Activated CD8-positive, alpha-beta memory T cell treated with anti-CD3 and anti-CD28 coated beads, Interleukin-2, amount 50 U/mL, for 4 hours (primary cell): ENCODE measurements at places on chromosomes 3 and 15.

DNA sequence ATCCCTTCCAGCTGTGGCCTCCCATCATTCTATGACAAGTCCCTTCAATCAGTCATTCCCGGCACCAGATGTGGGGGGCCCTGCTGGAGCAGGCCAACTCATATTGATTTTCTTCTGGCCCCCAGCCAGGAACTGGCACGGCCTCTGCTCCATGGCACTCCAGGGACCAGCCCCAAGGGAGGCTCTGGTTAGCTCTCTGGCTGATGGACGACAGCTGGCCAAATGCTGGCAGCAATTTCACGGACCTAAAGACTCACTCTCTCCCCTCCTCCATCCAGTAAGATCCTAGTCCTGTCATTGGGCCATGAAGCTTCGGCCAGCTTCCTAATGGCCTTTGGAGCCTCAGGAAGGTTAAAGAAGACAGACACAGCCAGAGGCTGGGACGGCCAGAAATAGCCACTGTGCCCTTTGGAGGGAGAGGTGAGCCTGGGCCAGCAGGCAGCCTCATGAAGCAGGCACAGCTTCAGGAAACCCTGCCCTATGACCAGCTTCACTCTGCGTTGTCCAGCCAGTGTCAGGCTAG lies 131.0 kb downstream of the MEX3B start:
- DNase-seq = no peak

DNA sequence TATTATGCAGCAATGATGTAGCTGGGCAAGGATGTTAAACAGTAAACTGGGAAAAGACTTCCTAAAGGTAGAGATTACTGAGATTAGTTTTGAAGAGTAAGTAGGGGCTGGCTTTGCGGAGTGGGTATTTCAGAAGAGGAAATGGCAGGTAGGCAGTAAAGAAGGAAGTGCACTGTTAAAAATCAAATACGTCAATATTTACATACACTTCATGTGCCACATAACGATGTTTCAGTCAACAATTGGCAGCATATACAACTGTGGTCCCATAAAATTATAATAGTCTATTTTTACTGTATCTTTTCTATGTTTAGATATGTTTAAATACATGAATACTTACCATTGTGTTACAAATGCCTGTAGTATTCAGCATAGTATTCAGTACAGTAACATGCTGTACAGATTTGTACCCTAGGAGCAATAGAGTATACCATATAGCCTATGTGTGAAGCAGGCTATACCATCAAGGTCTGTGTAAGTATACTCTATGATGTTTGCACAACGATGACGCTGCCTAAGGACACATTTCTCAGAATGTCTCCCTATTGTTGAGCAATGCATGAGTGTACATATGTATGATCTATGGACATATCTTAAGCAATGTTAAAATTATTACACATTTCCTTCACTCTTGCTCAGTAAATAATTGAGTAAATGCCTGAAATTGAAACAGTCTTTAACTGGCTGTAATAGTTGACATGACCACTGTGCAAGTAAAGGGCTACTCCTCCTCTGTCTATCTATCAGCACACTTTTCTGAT lies 196.7 kb downstream of the ISL2 start:
- no peak for DNase-seq

GRCh38 chr15:29337156-29337959 lies 67.7 kb upstream of the NSMCE3 start:
- no peak for DNase-seq

DNA sequence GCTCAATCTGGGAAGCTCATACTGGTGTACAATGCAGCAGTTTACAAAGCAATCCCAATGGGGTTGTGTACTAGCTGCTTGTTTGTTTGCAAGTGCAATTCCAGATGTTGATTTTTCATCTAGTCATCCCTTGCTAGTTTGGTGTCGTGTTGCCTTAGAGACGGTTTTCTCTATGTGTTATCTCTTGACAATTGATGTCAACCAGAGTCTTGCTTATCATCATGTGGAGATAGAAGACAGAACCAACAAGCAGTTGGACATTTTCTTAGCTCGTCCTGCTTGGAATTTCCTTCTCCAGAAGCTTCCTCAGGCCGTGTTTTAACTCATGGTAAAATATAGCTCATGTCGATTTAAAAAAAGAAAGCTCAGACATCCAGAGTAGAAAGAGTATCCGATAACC lies 262.0 kb upstream of the KCNH8 start:
- no peak for DNase-seq

DNA sequence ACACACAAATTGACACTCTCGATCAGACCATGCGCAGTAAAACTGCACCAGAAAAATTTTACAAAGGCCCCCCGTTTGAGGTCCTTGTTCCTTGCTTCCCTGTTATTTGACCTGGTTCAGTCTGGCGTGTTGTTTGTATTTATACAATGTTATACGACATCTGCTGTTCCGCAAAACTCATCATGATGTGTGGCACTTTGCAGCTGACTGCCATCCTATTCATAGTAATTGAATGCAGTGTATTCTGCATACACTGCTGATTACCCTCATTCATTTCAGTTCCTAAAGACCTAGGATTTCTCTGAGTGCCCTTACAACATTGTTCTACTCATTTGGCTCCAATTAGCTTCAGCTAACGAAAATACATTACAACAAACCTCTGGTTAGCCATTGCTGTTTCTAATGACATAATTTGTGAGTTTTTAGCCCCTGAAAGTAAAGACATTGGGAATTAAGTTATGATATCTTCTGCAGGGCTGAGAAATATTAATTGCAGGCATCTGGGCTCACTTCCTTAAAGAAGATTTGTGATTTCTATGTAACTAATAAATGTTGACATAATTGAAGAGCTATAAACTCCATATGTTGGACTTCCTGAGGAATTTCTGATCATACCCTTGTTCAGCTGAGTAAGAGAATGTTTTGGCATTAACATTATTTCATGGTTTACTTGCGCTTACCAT lies 75.7 kb downstream of the C3orf38 start:
- DNase-seq = no peak
